ENCODE measurements at places on chromosomes 1 and 21.

DNA sequence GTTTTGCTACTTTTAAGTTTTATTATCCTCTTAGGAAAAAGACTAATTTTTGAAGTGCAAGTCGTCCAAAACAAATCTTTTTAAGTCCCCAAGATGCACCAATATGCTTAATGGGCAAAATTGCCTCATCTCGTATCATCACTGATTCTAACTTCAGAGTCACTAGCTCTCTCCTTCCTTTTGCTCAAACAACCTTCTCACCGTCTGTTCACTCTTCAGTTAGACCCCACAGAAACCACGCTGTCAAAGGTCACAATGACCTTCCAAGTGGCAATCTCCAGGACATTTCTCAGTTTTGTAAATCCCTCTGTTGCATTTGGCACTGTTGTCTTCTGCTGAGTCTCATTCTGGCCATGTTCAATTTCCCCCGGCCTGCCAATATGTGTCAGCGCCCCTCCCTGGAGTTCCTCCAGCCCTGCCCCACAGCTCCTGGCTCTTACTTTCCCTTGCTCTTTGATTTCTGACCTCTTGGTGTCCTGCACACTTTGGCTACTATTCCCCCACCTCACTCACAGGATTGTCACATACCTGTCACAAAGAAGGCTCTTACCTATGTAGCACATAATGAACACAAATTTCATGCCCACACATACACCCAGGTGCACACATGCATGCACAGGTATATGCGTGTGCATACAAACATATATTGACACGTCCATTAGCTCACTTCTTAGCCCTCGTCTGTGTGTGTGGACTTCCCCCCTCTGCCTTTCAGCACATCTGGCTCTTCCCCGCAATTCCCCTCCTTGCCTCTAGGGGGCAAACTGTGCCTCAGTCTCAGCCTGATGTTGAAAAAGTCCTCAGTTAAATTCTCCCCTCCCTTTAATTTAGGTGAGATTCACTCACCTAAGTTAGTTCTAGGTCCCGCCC is 354.0 kb upstream of the DUSP10 start:
- no peak for DNase-seq

GRCh38 chr21:29196670-29197191 is 66.3 kb downstream of the MAP3K7CL start:
- DNase-seq, result no peak

- no peak for DNase-seq
Observed at GRCh38 chr1:1703796-1704195, 11.2 kb upstream of the SLC35E2B start.

DNA sequence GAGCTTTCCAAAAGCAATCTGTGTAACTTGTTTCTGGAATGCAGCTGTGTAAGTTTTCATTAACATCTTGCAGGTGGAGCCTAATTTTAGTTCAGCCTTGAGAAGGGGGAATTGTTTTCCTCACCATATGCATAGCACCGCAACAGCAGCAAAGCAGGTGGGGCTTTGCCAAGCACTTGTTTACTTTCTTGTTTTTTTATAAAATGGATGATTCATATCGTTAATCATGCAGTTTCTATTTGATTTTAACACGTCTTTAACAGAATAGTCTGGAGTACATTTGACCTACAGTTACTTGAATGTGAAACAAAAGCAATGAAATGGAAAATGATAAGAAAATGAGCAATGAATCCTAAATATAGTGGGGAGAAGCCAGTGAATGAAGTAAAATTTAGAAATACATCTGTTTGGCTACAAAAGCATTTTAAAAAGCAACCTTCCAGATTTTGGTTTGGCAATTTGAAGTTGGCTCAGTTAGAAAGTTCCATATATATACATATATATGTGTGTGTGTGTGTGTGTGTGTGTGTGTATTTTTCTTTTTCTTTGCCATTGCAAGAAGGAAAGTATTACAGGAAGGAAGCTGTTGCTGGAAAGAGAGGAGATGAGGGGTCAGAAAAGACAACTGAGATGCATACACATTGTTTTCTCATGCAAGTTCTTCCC is 119.0 kb upstream of the ADGRL2 start:
- DNase-seq, result no peak

- DNase-seq, result no peak
Observed at GRCh38 chr21:33064623-33065390, 5.1 kb upstream of the OLIG1 start.

DNA sequence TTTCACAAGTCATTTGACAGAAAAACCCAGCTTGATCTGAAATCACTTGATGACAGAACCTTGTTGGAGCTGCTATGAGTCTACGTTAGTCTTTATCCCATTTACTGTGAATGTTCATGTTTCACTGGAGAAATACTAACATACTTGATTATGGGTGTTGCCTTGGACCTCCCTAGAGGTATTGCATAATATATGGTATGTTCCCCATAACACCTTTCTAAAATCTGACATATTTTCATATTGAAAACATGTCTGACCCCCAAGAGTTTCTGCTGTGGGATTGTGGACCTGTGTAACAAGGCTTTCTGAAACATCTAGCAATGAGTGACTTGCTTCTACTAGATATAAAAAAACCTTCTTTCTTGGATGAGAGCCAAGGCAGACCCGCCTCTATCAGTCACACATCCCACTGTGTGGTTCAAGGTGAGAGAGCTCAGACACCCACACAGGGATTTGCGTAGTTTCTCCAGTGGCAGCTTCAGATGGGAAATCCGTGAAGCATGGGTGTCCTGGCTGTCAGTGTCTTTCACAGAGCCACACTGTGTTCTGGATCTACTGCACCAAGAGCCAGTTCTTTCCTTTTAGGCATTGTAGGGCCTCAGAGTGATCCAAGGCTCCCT is 4.6 kb downstream of the NENF start:
- DNase-seq, result no peak

GRCh38 chr21:23837564-23837963 is 1769.7 kb downstream of the MRPL39 start:
- no peak for DNase-seq

DNA sequence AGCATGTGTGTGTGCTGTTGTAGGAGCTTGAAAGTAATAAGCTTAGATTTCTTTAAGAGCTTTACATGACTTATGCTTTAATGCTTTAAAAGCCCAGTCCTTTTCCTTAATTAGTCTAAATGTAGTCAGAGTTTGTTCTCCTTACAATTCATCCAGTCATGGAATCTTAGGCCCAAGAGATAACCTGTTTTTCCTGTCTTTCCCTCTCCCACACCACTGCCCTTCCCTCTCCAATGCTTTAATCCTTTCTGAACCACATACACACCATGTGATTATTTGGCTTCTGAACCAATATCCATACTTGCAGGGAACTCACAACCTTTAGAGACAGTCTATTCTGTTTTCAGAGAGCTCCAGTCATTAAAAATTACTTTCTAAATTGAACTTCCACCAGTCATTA is 37.6 kb downstream of the ALG6 start:
- DNase-seq, result no peak

DNA sequence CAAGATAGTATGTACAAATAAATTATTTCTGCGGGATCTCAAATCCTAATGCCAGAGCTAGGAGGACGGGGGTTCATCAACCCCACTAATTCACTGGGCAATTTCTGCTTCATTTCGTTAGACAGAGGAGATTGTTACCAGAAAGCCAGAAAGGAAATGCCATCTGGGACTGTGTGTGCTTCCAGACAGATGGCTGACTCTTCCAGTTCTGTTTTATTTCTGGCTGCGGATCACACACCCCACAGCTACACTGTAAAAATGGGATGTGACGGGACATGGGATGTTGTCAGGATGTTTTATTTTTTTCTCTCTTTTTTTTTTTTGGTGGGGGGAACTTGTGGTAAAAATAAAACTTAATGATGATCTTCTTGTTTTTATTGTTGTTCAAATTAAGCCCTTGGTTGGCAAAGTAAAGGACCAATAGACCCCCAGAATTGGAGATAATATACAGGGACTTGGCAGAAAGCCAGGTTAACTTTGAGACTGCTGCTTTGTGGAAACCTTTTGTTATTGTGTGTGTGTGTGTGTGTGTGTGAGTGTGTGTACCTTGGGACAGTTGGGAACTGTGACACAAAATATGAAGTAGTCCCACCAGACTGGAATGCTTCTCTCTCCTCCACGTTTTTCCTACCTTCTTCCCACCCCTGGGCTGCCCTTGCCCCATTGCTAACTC is 114.5 kb downstream of the NUF2 start:
- no peak for DNase-seq

DNA sequence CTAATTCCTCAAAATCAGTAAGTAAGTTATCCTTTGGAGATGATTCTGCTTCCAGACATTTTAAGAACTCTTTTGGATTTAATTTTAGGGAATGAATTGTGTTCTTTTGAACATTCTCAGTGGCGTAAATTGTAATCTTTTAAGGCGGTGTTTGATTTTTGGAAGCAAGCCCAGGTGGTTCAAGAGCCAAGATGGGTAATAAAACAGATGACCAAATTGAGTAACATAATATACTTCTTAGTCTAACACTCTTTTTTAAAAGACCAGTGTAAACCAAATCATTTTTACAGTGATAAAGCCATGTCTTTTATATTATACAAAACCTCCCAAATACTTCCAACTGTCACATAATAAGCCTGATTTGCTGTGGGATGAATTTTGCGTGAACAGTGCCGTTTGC is 133.8 kb downstream of the LRRC40 start:
- no peak for DNase-seq

GRCh38 chr1:119869995-119870394 is 26.3 kb downstream of the ADAM30 start:
- no peak for DNase-seq

DNA sequence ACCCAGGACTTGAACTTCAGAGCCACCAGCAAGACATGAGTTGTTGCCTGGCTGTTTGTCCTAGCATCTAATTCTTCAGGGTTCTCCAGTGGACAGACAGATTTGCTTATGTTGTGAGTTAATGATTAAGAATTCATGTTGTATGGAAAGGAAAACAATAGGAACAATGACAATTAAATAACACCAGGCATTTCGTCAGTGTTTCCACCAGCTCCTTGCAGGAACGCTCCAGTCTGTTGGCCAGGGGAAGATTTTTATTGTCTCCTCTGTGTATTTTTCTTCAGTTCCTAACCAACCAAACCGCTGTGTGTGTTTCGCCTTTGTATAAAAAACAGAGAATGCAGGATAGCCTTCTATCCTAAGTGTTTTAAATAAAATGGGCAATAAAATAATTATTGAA is 64.4 kb upstream of the PTGFR start:
- DNase-seq, result no peak

GRCh38 chr1:59328353-59328752 is 31.5 kb downstream of the FGGY start:
- no peak for DNase-seq
